T-helper 1 cell (primary cell): ENCODE measurements at places on chromosomes 5 and 9.

GRCh38 chr5:143495821-143496275 lies 92.4 kb upstream of the NR3C1 start:
- no peak for DNase-seq

- no peak for DNase-seq
Measured at GRCh38 chr9:130636648-130637020, 27.8 kb upstream of the PRDM12 start.

GRCh38 chr9:22119522-22120158 lies 110.5 kb upstream of the CDKN2B start:
- no peak for DNase-seq

GRCh38 chr9:91502913-91503672 lies 79.5 kb upstream of the NFIL3 start:
- DNase-seq, result no peak

- DNase-seq, result no peak
Measured at GRCh38 chr5:9820691-9821449, 190.7 kb upstream of the TAS2R1 start.

GRCh38 chr5:108769352-108769751 lies 21.7 kb downstream of the FER start:
- DNase-seq, result no peak

GRCh38 chr9:8822667-8823025 lies 1023.1 kb upstream of the DMAC1 start:
- DNase-seq, result no peak

- DNase-seq, result no peak
Measured at GRCh38 chr9:111102793-111103464, 64.7 kb upstream of the LPAR1 start.
